ENCODE measurements at places on chromosomes 12 and 14.

GRCh38 chr14:74846168-74846567 lies 29.8 kb downstream of the PROX2 start:
- peak; percentile 80 for DNase-seq

GRCh38 chr12:131177599-131177998 lies 223.9 kb downstream of the ADGRD1 start:
- DNase-seq = no peak

DNA sequence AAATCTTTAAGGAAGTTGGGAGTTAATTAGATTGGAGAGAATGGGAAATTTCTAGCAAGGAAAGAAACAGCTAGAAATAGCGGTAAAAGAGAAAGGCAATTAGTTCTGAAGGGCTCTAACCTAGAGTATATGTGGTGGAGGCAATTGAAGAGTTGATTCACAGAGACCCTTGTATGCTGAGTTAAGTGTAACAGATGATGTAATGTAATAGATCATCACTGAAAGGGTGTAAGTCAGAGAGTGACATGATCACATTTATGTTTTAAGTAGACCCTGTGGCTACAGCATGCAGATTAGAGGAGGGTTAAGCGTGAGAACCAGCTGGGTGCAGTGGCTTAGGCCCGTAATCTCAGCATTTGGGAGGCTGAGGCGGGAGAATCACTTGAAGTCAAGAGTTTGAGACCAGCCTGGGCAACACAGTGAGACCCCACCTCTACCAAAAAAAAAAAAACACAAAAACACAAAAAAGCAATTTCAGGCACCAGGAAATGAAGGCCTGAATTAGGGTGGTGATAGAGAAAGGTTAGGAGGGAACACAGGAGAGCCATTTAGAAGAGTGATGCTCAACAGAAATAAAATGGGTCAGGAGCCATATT lies 3.0 kb downstream of the RBP5 start:
- no peak for DNase-seq

GRCh38 chr12:106583242-106584103 lies 669 bp downstream of the RFX4 start:
- DNase-seq = peak; percentile 41

GRCh38 chr12:81992461-81992860 lies 233.3 kb upstream of the PPFIA2 start:
- peak; percentile 5 for DNase-seq

GRCh38 chr14:23339506-23340268 lies 13.0 kb downstream of the SLC22A17 start:
- DNase-seq = no peak

GRCh38 chr12:8108808-8109398 lies 14.5 kb upstream of the CLEC4A start:
- DNase-seq = peak; percentile 79

- no peak for DNase-seq
These were observed 36.2 kb upstream of the SOCS2 start for GRCh38 chr12:93536111-93536765.

DNA sequence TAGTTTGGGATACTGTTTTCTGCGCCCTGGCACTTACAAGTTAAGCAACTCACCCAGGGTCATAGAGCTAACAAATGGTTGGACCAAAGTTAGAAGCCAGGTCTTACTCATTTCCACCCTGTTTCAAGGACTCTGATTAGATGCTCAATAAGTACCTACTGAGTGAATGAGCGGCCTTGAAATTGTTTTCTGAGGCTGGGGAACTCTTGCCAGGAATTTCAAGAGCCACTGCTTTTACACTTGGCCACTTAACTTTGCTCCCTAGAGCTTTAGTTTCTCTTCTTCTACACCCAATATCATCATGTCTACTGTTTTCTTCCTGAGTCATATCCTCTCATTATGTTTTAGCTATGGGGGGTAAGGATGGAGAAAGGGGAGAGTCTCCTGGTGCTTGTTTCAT lies 431.6 kb downstream of the ZFP36L1 start:
- DNase-seq = peak; percentile 65

DNA sequence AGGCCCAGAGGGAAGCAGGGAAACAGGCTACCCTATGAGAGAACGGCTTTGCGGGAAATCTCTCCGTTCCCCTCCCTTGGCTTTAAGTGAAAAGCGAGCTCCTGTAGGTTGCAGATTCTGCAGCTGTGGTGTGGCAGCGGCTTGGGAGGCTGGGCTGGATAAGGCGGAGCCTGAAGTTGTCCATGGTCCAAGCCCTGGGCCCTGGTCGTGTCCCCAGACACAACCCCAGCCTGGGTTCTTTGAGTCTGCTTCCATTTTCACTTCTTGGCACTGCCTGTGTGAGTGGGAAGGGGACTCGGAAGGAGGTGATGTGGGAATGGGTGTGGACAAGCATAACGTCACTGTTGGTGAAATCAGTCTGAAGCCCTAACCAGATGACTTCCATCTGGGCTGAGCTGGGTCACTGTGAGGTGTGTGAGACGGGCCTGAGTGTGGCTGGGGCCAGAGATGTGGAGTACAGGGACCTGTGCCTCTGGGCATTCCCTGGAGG lies 43.0 kb upstream of the CTDSP2 start:
- DNase-seq = peak; percentile 95

DNA sequence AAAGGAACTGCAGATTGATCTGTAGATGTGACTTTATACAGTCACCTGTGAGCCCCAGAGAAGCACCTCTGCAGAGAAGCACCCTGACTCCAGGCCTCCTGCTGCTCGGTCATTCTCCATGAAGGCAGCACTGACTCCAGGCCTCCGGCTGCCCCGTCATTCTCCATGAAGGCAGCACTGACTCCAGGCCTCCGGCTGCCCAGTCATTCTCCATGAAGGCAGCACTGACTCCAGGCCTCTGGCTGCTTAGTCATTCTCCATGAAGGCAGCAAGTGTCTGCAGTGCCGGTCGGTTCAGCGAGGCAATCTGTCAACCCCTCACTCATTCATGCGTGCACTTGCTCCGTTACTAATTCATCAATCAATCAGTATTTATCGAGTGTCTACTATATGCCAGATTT lies 160.3 kb downstream of the PIWIL1 start:
- DNase-seq = no peak
